ENCODE measurements at places on chromosomes 1 and 21.

DNA sequence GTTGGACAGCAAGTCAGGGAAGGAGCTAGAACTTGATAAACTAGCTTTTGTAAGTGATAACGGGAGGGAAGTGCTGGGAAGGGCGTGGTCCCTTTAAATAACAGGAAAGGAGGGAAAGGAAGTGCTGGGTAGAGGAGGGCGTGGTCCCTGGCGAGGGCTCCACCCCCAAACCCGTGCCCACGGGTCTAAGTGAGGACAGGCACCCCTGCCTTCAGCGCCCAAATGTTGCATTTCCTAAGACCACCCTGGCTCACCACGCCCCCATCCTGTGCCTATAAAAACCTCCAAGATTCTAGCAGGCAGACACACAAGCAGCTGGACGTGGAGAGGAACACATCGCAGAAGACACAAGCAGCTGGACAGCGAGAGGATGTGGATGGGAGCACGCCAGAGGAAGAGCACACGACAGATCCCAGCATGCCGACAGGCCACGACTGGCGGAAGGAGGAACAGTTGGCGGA is 58.5 kb downstream of the PALMD start:
- no peak for DNase-seq

DNA sequence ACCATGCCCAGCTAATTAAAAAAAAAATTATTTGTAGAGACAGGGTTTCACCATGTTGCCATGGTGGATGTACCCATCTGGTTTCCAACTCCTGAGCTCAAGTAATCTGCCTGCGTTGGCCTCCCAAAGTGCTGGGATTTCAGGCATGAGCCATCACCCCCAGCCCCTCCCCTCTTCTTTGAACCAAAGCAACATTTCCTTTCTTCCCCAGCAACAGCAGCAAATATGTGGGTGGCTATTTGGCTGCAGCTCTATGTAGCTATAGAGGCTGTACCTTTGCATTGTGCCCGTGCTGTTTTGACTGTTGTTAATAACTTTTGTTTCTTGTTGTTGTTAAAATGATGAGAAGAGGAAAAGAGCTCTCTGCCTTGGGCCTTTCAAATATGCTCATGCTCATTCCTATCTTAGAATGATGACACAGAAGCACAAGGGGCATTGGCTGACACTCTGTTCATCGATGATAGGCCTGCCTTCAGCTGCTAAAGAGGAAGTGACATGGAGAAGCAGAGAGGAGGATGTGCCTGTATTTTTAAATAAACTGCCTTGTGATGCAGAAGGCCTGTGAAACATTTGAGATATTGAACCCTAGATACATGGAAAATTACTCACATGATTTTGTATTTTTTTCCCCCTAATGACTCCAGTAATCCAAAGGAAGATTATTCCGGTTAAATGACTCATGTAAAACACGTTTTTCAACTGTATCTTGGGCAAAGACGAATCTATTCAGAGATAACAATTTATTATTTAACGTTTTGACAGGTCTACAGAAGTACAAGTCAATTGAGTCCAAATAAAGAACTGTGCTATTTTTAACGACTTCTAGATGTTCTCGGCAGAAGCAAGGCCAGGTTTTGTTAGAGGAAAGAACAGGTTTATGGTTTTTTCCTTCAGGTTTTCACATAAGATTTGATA is 20.5 kb upstream of the XPR1 start:
- no peak for DNase-seq

- DNase-seq, result peak; percentile 42
Observed at GRCh38 chr1:166479052-166479631, 312.3 kb upstream of the FAM78B start.

DNA sequence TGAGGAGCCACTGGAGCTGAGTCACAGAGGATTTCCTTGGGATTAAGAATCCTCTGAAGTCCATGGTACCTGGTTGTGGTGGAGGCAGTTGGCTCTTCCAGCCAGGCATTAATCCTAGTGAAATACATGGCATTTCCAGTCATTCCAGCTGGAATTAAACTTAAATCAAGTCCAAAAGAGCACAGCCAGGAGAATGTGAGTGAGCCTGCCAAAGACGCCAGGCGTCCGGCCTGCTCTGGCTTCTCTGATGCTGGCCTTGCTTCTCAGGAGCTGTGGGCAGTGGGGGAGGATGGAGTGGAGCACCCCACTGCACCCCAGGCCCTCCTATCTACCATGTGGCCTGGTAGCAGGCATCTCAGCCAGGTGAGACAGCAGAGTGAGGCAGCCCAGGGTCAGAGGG is 23.4 kb upstream of the TENT5C start:
- DNase-seq, result no peak

- no peak for DNase-seq
Observed at GRCh38 chr1:67166196-67166595, at the start of gene IL23R. Gene IL23R (plus strand): TSS chr1:67166454. CDS start chr1:67168121, 1,667 bp downstream.

DNA sequence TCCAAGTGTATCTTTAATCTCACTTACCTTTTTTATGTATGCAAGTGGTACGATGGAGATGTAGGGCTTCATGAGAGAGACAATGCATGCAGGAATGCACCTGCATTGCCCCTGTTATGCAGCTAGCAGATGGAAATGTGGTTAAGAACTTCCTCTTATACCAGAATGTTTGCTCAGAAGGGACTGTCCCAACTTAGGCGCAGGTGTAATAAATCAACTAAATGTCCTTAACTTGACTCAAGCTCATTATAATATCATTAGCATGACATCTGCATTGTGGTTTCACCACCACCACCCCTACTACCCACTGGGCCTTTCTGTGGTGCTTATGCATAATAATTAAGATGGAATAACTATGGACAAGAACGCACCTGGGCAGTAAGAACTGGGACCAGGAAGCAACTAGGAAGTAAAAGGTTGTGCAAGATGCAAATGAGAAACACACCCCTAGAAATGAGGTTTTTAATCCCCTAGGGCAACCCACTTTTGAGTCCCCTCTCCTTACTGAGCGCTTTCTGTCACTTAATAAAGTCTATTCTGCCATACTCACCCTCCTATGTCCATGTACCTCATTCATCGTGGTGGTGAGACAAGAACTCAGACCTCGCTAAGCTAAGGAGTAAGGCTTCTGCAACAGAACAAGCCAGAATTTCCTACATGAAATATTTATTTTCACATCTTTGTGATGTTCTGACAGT is 1103.3 kb upstream of the B3GALT2 start:
- no peak for DNase-seq

DNA sequence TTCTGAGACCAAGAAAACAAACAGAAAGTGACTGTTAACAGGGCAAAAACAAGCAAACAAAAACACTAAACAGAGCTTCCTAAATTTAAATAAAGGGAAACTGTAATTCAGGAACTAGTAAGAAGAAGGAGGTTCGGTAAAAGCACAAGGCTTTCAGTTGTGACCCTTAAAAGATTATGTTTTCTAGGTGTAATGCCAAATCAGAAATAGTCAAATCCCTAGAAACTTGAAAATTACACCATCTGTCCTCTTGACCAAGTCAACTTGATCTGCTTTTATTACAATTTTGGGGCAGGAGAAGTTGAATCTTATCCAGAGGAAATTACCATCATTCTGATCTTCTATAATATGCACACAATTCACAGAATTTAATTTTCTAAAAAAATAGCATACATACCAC is 754.0 kb upstream of the ADGRL4 start:
- no peak for DNase-seq

DNA sequence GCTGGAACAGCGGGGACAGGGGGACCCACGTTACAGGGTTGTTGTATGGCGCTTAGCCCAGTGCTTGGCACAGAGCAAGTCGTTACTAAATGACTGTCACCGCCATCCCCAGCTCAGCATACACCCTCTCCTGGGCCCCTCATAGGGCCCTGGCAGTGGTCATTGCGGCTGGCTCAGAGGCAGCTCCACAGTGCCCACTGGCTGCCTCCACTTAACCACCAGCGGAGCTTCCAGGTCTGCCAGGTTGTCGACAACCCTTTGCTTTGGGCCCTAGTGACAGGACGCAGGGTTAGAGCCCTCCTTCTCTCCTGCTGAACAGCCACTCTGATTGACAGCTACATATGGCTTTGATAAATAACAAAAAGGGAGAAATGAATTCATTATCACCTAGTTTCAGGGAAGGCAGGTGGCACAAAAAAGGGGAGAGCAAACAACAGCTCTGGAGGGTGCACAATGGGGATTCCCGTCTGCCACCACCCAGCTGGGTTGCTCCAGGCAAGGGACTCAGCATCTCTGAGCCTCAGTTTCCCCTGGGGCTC is 4.8 kb downstream of the EFHD2 start:
- no peak for DNase-seq

DNA sequence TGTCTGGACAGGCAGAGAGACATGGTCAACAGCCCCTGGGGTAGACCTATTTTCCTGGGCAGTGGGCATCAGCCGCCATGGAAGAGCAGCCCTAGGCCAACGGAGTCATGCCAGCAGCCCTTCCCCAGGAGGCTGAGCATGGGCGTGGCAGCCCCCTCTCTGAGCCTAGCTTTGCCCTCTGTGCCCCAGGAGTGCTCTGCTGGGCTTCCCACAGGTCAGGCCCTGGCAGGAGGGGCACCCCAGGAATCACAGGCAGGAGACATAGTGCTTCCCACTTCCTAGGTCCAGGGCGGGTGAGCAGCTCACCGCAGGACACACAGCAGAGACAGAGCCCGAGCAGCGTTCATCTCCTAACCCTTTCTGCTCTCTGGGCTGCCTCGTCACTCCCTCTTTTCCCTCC is 132.8 kb downstream of the GLIS1 start:
- DNase-seq, result no peak

GRCh38 chr1:168235937-168236336 is 10.1 kb downstream of the SFT2D2 start:
- no peak for DNase-seq

- no peak for DNase-seq
Observed at GRCh38 chr1:53620061-53620855, 118.7 kb downstream of the GLIS1 start.

DNA sequence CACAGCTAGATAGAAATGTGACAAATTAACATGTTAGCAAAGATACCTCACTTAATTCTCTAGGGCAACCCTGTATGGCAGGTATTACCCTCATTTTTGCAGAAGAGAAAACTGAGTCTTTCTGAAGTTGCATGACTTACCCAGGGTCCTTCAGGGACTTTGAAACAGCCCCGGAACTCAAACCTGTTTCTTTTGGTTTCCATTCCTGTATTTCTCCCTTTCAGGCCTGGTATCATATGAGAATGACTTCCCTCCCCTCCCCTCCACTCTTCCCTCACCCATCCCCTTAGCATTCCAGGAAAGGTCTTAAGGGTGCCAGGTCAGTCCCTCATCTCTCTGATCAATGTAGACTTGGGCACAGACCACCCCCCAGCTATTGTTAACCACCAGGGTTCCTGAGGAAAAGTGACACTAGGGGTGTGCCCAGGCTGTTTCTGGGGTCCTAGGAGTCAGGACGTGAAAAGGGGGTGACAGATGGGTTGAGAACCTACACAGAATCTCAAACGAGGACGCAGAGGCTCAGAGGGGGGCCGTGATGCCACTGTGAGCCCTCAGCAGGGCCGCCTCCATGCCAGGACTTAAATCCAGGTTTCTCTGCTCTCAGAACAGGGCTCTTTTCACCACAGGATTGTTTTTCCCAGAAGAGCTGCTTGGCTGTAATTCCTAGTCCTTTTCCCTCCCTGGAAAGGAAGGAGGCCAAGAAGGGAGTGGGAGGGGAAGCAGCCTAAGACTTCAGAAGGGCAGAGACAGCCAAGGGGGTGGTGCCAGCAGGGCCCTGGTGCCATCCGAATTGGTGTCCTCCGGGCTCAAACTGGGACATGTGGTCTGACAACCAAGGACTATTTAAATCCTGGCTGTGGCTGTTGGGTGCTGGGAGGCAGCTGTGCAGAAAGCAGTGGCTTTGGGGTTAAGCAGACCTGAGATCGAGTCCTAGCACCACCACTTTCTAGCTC is 2.1 kb upstream of the WASF2 start:
- DNase-seq, result peak; percentile 12

DNA sequence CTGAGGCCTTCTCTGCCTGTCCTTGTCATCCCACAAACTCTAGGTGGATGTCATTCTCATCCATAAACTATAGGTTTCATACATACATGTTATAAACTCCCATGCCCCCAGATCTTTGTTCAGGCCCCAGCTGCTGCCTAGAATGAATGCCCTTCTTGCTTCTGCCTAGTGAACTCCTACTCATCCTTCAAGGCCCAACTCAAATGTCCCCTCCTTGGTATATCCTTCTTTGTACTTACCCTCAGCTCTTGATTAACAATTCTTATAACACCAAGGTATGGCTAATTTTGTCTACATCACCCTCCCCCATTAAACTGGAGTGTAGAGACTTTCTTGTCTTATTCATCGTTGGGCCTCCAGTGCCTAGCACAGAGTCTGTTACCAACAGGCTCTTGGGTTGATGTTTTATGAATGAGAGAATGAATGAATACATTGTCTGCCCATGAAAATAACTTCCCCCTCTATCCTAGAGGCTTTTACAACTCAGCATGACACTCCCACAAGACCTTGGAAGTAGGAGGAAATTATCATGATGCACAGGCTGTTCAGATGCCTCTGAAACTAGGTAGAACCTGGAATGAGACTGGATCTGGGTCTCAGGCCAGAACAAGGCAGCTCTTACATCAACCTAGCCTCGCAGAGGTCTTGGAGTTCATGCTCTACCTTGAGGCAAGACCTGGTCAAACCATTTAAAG is 26.9 kb downstream of the EPHB2 start:
- DNase-seq, result no peak

DNA sequence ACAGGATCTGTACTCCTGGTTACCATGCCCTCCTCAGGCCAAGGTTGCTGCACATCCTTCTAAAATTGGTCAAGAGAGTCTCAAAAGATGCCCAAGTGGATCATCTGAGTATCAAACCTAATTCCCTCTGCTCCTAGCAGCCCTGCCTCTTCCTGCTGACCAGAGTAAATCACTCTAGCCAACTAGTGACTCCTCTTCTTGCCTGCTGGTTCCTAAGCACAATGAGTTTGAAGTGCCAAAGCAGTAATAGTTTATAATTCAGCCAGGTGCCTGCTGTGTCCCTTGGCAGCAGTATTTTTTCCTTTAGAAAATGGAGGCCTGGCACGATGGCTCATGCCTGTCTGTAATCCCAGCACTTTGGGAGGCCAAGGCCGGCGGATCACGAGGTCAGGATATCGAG is 137.9 kb upstream of the CAMK1G start:
- no peak for DNase-seq

DNA sequence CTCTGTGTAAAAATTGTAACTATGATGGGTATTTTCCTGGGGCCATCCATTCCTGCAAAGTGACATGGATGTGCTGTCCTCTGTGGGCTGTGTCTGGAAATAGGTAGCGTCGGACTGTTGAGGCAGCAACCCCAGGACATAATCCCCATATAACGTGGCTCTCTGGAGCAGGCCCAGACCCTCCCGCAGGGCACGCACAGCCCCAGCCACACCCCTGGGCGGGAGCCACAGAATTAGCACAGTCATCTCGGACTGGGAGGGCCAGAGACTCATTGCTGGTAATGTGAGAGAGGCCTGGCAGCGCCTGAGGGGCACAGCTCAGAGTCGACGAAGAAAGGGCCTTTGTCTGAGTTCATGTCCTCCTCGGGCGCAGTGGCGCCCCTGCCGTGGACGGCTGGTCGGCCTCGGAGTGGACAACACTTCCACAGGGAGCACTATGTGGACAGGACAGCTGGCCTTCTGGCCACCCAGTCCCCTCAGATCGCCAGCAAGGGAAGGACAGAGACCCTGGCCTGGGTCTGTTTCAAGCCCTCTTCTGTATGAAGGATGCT is 20.1 kb downstream of the SIM2 start:
- DNase-seq, result no peak

- no peak for DNase-seq
Observed at GRCh38 chr1:7642781-7643529, 128.1 kb upstream of the VAMP3 start.

All from A549 (cell line).